ENCODE measurements at places on chromosomes 7 and 10.

DNA sequence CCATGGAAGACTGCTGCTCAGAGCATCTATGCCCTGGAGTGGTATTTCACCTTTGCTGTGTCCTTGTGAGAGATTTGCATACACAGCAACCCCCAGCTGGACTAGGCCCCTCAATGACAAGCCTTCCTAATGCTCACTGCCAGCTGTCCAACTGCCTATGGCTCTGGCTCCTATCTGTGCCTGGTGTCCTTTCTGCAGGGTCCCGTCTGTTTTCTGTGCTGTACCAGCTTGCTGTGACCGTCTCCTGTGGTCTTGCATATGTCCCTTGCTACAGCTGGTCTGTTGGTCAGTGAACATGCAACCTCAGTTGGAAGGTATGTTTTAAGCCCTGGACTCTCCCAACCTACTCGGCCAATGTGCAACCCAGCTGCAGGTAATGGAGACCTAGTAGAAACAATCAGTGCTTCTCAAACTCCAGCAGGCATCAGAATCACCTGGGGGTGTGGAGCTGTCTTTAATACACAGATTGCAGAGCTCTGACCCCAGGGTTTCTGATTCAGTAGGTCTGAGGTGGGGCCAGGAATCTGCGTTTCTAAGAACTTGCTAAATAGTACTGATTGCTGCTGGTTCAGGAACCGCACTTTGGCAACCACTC is 306.4 kb upstream of the ZNF32 start:
- DNase-seq = no peak

GRCh38 chr10:126478546-126478945 is 90.3 kb upstream of the ADAM12 start:
- DNase-seq = no peak

DNA sequence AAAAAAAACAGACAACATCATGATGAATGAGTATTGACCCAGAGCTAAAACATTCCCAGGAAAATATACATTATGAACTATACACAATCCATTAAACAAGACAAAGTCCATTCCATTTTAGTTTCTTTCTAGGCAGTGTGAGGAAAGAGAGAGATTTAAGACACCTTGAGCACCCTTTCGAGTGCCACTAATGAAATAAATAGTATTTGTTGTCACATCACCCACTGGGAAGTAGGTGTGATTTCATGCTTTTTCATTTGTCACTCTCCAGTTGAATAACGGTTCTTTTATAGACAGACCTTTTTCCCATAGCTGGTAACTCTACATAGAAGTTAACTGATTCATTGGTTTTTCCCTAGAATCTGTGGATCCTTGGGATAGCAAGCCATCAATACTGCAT is 29.9 kb upstream of the SEMA3A start:
- no peak for DNase-seq

- DNase-seq = no peak
Measured at GRCh38 chr10:127299956-127300689, 103.7 kb upstream of the INSYN2A start.

DNA sequence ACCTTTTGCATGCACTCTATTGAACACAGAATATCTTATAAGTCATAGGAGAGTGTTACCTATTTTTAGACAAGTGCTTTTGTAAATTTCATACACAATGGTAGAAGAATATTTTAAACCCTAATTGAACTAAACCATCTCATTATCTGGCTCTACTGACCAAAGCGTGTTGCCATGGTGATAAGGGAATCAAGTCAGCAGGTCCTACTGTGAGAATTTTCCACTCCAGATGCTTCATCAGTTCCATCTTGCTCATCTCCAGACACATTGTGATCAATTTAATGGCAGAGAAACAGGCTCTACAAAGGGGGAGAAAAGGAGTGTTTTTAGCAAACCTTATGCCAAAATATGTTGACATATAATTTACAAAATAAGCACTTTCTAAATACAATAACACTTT is 621.9 kb upstream of the GHITM start:
- no peak for DNase-seq

Measured in NCI-H345 (cell line).